Endothelial cell of umbilical vein (primary cell): ENCODE measurements at places on chromosomes 12 and 14.
A peak's percentile ranks its signal among the peaks of the same experiment; 100 is the strongest.

GRCh38 chr12:25708661-25709060, 155.6 kb upstream of the LMNTD1 start:
- DNase-seq, result no peak

DNA sequence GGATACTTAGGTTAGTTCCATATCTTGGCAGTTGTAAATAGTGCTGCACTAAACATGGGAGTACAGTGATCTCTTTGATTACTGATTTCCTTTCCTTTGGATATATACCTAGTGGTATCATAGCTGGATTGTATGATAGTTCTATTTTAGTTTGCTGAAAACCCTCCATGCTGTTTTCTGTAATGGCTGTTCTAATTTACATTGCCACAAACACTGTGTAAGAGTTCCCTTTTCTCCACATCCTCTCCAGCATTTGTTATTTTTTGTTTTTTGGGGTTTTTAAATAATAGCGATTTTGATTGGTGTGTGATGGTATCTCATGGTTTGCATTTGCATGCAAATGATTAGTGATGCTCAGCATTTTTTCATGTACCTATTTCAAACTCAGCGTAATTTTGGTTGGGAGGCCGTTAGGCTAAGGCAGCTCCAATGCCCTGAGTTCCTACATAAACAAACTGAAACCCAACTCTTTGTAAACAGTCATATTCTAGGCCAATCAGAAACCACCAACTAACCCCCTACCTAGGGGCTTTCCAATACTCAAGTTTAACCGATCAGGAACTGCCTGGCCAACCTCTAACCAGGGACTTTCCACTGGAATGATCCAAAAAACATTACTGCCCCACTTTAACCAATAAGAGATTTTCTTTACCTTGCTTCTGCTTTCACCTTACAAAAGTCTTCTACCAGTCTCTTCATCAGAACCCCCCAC, 171.6 kb downstream of the FBXL14 start:
- DNase-seq, result no peak

- DNase-seq, result no peak
These were observed 55.4 kb downstream of the UBR7 start for GRCh38 chr14:93262446-93262845.

GRCh38 chr12:66708704-66709456, 30.0 kb upstream of the GRIP1 start:
- DNase-seq, result peak; percentile 34

DNA sequence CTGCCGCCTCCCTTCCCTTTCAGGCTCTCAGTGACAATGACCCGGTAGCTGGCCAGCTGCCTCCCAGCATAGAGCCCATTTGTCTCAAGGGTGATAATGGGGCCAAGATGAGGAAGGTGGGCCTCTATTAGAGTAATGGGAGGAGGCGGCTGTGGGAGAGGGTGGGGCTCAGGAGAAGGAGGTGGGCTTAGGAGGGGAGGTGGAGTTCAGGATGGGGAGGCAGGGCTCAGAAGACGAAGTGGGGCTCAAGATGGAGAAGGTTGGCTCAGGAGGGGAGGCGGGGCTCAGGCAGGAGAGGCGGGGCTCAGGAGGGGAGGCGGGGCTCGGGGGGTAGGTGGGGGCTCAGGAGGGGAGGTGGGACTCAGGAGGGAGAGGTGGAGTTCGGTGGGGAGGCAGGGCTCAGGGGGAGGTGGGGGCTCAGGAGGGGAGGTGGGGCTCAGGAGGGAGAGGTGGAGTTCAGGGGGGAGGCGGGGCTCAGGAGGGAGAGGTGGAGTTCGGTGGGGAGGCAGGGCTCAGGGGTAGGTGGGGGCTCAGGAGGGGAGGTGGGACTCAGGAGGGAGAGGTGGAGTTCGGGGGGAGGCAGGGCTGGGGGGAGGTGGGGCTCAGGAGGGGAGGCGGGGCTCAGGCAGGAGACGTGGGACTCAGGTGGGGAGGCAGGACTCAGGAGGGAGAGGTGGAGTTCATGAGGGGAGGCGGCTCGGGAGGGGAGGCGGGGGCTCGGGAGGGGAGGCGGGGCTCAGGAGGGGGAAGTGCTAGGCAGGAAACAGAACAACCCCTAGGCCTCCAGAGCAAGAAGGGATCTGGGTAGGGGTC, 36.8 kb downstream of the IQSEC3 start:
- no peak for DNase-seq

- DNase-seq, result peak; percentile 83
These were observed 82.0 kb downstream of the ETV6 start for GRCh38 chr12:11731455-11731854.

DNA sequence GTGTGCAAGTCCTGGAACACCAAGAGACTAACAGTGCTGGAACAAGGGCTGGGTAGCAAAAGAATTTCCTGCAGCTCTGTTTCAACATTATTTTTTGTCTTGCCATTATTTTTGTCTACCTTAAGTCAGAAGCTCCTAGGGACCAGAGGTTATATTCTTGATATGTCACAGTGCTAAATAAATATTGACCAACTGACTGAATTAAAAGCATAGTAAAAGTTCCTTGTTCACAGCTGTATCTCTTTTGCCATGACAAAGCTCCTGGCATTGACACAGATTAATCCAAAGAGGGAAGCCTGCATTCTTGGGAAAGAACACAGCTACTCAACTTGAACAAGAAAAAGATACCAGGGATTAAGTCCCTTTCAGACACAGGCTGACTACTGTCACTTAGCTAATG, 136.5 kb downstream of the SPTSSA start:
- no peak for DNase-seq

DNA sequence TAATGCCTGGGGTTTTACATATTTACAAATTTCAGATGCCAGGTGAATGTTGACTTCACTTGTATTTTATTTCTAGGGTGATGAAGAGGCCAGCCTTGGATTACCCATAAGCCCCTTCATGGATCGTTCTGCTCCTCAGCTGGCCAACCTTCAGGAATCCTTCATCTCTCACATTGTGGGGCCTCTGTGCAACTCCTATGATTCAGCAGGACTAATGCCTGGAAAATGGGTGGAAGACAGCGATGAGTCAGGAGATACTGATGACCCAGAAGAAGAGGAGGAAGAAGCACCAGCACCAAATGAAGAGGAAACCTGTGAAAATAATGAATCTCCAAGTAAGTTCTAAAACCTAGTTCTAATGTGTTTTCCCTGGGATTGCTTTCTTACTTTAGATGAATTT, 41.3 kb upstream of the SLCO1C1 start:
- no peak for DNase-seq

DNA sequence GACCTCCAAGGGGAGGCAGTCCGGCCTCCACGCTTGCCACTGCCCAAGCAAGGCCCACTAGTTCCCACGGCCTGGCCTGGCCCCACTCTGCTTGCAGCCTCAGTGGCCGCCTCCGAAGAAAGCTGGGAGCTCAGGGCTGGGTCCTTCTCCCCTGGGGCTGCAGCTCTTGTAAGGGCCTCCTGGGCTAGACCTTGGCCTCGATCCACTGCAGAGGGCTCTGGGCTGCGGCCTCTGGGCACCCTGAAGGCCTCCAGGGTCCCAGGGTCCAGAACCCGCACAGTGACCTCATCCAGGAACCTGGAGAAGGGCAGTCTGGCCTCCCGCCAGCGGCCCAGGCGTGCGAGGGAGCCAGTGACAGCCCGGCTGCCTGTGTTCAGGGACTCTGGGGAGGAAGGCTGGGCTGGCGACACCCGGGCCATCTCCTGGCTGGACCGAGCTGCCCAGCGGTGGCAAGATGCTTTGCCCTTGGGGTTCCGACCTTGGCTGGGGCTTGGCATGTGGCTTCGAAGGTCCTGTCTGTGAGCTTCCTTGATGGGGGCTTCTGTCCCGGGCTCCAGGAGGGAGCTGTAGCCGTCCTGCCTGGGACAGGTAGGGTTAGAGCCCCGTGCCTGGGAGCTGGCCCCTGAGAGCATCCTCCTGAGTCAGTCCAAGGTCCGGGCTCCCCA, 9.8 kb downstream of the BEGAIN start:
- DNase-seq, result no peak

GRCh38 chr12:112517730-112518364, 99.1 kb downstream of the PTPN11 start:
- no peak for DNase-seq

DNA sequence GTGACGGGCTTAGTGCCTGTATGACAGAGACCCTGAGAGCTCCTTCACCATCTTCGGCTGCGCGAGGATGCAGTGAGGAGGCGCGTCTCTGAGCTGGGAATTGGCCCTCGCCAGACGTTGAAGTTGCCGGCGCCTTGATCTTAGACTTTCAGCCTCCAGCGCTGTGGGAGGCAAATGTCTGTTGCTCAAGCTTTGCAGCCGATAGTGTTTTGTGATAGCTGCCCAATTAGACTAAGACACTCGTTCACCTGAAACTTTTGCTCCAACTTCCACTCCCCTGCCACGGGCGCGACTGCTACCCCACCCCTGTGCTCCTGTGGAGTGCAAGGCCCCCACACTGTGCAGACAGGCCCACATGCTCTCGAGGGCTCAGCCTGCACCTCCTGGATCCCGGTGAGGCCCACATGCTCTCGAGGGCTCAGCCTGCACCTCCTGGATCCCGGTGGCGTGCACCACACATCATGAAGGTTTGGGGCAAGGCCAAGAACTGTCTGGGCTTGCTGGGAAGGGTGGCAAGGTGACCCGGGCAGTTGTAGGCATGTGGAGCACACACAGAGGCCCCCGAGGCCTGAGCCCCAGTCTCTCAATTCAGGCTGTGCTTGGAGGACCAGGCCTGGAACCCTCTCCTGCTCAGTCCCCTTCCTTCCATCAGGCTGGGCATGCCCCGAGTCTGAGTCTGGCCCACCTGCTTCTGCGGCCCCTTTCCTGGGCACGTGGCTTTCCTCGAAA, 324.6 kb downstream of the TMEM121 start:
- DNase-seq, result no peak
